ENCODE measurements at places on chromosomes 1 and 21. TPM values are rescaled to one million over a fixed set of nuclear protein-coding genes. Genes with fewer than 3 reads are reported as not detected.

The SMCP gene
- 0.17 TPM for total RNA-seq

The DMBX1 gene
- not detected for total RNA-seq

- H3K4me1 ChIP-seq, result peaks cover 23% of the 10 kb centered on the region
- peak overlapping the region; percentile 39 for H3K27ac ChIP-seq
- H3K4me3 ChIP-seq, result no peak overlapping the region
Measured at GRCh38 chr1:66552829-66553228, 18.9 kb downstream of the SGIP1 start.

DNA sequence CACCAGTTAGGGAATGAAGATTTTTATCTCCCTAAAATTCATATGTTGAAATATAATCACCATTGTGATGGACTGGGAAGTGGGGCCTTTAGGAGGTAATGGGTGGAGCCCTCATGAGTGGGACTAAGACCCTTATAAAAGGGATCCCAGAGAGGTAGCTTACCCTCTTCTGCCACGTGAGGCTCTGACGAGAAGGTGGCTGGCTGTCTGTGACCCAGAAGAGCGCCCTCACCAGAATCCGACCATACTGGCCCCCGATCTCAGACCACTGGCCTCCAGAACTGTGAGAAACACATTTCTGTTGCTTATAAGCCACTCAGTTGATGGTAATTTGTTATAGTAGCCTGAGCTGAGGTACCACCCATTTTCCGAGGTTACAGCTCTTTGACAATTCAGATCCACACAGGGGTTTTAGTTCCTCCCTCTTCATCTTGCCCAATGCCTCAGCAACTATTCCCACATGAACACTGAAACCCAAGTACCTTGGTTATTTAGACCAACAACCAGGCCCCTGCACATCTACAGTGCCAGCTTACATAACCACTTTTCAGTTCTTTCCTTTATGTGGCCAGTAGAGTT, 27.6 kb upstream of the HUNK start:
- H3K4me1 ChIP-seq, result no peaks in the 10 kb centered on the region
- H3K27ac ChIP-seq, result no peak overlapping the region
- H3K36me3 ChIP-seq, result no peaks in the 10 kb centered on the region
- H3K27me3 ChIP-seq, result no peaks in the 10 kb centered on the region
- DNase-seq, result no peak
- no peak overlapping the region for H3K4me3 ChIP-seq

- H3K4me3 ChIP-seq, result no peak overlapping the region
- H3K27ac ChIP-seq, result no peak overlapping the region
- no peaks in the 10 kb centered on the region for H3K27me3 ChIP-seq
- no peaks in the 10 kb centered on the region for H3K36me3 ChIP-seq
Measured at GRCh38 chr21:15141261-15141970, 76.6 kb upstream of the NRIP1 start.

DNA sequence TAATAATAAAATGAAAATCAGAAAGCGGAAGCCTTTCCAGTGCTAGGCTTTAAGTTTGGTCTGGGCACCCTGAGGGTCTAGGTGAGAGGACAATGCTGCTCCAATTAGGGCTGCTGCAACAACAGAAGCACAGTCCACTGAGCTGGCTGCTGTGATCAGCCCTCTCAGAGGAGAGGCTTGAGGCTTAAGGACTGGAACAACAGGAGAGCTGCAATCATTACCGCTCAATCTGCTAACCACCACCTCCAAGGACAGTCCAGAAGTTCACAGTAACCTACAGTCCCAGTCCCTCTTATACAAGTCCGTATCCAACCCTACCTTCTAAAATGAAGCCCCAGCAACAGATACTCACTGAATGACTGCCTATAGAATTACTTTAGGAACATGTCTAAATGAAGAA, 62.1 kb downstream of the USP24 start:
- H3K36me3 ChIP-seq, result peaks cover 13% of the 10 kb centered on the region
- no peaks in the 10 kb centered on the region for H3K27me3 ChIP-seq
- DNase-seq, result no peak

All from fibroblast of lung (primary cell).